ENCODE measurements at places on chromosomes 5 and 9.

- no peak for DNase-seq
These were observed 73.5 kb downstream of the SLF1 start for GRCh38 chr5:94691949-94692348.

- DNase-seq: peak; percentile 44
These were observed 20.9 kb upstream of the BNIP1 start for GRCh38 chr5:173123416-173123815.

- no peak for DNase-seq
These were observed 4.6 kb downstream of the PTCH1 start for GRCh38 chr9:95511952-95512708.

- no peak for DNase-seq
These were observed 64.7 kb downstream of the GGTA1 start for GRCh38 chr9:121434969-121435368.

DNA sequence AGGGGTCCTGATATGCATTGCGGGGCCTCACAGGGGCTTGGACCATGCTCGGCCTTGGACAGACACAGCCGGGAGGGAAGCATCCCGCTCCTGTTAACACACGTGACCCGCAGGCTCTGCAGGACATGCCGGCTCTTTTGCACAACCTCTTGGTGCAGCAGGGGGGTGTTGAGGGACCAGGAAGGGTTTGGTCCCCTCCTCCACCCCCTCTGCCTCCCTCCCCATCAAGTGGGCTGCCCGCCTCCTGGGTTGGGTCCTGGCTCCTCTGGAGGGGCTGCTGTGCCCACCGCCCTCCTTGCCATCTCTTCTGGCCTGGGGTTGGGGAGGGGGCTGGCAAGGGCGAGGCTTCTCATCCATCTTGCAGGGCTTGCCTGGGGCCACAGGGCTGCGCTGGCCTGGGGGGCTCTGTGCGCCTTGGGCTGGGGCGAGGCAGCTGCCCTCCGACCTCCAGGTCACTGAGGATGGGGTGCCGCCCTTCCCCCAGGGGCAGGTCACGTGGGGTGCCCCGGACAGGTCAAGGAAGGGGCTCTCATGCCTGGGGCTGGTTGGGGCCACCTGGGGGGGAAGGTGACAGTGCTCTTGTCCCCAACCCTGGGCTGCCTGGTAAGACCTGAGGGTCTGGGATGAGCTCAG is 16.8 kb upstream of the SLC9A3 start:
- no peak for DNase-seq

DNA sequence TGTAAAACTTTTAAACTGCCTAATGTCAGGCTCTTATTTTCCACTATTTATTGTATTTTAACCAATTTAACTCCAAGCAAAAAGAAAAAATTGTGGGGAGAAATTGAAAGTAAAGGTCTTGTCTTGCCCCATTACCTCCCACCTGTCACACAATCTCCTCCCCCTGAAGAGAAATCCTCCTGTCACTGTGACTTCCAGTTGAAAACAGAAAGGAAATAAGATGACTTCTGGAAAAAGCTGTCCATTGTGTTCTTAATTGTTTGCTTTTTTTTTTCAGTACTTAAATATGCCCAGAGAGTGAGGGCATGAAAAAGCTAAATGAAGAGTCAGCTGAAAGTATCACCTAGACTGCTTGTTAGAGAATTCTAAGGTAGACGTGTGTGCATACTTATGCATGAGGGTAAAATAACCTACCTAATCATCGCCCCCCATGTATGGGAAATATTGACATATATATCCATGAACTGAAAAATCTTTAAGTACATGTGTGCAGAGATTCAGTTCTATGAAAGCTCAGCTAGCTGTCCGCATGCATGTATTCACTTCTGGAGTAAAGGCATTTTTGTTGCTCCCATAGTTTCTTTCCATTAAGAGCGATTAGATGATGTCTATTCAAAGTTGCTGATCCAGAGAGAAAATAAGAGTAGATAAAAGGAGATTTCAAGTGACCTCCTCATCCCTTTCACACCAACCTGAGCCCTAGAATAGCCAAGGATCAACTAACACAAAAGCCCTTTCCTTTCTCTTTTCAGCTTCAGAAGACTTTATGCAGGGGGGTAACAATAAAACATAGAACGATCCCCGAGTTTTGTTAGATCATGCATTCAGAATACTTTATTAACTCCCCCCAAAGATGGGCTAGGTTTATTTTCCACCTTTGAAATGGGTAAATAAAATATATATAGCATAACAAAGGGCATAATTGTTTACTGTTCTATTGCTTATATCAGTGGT is 5.3 kb downstream of the NR2F1-AS1 start:
- peak; percentile 18 for DNase-seq
